ENCODE measurements at places on chromosomes 12 and 14.

DNA sequence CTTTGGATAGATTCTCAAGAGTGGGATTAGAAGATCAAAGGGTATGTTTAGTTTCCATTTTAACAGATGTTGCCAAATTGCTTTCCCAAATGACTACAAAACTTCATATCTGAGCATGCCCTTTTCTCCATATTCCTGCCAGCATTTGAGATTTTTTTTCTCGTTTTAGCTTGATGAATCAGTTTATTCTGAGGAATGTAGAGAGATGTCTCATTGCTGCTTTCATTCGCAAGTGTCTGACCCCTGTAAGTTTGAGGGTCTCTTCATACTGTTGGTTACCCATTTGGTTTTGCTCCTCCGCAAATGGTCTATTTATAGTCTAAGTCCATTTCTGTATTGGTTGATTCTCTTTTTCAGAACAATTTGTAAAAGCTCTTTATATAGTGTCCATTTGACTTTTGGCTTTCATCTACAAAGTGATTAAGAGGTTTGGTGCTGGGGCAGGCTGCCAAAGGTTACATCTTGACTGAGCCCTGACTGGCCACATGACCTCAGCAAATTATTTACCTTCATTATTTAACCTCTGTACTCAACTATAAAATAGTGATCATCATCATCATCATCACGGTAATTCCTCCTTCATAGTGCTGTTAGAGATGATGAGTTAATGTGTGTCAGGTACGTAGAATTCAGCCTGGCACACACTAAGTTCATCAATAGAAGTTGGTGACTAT lies 33.6 kb downstream of the HCAR2 start:
- peak; percentile 55 for DNase-seq

- no peak for DNase-seq
These were observed 206.3 kb upstream of the C14orf180 start for GRCh38 chr14:104373055-104373854.

DNA sequence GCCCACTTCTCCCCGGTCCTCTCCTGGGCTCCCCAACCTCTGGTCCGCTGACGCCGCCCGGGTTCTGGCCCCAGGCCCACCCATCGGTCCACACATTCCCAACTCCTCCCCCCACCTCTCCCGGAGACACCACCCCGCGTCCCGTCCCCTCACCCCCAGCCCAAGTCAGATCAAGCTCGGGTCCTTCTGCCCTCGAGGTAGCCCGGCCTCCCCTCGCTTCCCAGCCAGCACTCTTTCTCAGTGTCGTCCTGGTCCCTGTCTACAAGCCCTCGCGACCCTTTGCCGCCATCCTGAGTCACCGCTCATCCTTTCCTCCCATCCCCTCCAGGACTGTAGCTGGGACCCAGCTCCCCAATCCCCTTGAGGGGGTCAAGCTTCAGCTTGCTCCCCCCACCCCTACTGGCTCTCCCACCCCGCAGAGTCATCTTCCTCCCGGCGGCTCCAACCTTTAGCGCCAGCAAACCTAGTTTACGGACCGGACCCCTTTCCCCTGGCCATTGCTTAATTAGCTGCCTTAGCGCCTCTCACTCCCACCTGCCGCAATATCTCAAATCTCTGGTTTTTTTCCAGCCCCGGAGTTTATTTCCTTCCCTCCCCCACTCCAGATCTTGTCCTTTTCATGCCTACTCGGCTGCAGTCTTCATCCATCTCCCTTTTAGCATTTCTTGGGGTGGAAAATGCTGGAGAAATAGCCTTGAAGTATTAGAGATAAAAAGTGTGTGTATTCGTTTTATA lies 1.1 kb downstream of the PPP4R4 start:
- no peak for DNase-seq

DNA sequence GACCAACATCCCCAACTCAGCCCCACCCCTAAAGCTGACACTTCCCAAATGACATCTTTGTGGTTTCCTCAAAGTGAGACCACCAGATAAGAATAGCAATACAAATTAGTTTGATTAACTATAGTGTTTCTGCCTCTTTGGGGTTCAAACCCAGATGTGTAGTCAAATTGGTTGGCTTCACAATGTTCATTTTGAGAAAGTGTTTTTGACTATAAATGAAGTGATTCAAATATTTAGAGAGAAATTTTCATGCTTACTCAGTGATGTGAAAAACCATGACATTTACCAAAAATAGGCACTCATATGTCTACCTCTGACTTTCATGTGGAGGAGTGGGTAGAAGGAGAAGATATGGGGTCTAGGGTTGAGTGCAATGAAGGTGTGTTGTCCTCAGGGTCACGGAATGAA lies 218.4 kb downstream of the BCAT1 start:
- DNase-seq = no peak

- no peak for DNase-seq
These were observed 22.2 kb downstream of the SFSWAP start for GRCh38 chr12:131732996-131733615.

- DNase-seq = no peak
These were observed 28.5 kb downstream of the FAIM2 start for GRCh38 chr12:49875115-49875720.

GRCh38 chr12:117360551-117361346 lies 677 bp downstream of the NOS1 start:
- DNase-seq = no peak

DNA sequence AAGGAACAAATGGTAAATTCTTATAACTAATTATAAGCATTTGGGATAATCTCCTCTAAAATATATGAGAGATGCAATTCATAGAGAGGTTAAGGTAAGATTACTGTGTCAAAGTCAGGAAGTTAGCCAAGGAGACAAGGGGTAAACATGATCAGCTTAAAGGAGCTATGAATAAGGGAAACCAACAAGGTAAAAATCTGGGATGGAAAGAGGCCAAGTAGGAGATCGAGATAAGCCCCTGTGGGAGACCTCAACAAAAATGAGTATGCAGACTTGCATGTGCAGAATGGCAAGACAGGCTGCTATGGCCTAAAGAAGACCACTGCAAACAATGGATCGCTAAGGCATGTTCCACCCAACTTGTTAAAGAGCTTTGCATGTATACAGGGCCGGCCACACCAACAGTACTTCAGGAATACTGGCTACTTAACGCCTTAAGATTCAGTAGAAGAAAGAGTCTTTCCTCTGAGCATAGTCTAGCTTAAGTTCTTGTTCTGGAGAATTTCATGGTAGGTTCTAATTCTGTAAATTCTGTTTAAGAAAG lies 738.6 kb downstream of the GALC start:
- no peak for DNase-seq

DNA sequence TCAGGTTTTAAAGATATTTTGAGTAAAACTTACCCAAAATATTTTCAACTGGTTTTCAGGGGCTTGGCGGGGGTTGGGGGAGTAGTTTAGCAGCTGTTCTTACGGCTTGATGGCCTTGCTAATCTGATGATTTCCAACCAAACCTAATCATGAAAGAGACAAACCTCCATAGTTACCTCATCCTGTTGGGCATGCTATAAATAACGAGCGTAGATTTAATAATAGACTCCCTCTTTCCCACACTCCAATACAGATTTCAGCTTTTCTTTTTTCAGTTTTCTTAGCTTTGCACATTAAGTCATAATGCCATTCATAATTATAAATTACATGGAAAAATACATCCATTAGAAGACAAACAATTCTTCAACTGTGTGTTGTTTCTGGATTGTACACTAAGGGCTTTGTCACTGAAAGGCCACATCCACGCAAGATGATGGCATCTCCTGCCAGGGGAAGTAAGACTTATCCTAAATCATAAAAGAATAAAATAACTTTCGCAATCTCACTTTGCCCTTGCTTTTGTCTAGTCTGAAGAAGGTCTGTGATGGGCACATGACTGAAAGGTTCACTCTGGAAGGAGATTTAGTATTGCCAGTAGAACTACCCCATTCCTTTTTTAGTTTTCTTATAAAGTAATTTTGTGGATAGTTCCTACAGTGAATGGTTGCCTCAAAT lies 23.2 kb downstream of the ITPR2 start:
- DNase-seq = no peak

- peak; percentile 8 for DNase-seq
These were observed 23.2 kb upstream of the ESRRB start for GRCh38 chr14:76352639-76353281.

- DNase-seq = no peak
These were observed 32.2 kb upstream of the NOS1 start for GRCh38 chr12:117393656-117394055.

DNA sequence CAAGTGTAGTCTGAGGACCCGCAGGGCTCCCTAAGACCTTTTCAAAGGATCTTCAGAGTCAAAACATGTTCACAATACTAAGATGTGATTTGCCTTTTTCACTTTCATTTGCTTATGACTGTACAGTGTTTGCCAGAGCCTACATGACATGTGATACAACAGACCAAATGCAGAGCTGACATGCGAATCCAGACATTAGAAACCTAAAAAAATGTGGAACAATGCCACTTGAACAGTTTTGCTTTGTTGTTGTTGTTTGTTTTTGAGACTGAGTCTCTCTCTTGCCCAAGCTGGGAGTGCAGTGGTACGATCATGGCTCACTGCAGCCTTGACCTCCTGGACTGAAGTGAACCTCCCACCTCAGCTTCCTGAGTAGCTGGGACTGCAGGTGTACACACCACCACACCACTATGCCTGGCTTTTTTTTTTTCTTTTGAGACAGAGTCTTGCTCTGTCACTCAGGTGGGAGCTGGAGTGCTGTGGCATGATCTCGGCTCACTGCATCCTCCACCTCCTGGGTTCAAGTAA lies 5.3 kb upstream of the RAB35 start:
- DNase-seq = no peak

DNA sequence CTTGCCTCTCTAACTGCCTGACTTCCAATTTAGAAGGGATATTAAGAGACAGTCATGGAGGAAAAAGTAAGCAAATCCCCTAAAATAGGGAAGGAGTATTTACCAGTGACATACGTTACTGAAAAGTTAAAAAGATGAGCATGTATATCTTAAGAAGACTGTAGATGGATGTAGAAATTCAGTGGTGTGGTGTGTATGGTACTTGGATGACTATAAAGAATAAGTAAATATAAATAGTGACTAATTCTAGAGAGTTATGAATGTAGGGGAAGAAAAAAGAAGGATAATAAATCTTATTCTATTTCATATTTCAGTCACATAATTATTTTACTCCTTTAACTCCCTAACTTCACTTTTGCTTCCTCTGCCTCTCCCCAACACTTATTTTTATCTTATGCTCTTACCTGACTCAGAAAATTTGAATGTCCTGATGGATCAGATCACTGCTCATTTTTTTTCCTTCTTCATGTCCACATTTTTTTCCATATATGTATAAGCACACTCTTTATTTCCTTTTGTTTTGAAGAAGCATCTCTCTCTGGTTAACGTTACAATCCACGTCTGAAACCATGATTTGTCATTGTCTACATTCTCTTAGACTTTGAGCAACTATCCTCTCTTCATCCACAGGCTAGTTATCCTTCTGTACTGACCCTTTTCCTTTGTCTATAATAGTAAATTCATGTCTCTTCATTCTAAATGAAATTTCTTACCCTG lies 422.7 kb upstream of the SYT1 start:
- DNase-seq = no peak

- peak; percentile 50 for DNase-seq
These were observed 3.6 kb downstream of the UBC start for GRCh38 chr12:124910561-124911478.

DNA sequence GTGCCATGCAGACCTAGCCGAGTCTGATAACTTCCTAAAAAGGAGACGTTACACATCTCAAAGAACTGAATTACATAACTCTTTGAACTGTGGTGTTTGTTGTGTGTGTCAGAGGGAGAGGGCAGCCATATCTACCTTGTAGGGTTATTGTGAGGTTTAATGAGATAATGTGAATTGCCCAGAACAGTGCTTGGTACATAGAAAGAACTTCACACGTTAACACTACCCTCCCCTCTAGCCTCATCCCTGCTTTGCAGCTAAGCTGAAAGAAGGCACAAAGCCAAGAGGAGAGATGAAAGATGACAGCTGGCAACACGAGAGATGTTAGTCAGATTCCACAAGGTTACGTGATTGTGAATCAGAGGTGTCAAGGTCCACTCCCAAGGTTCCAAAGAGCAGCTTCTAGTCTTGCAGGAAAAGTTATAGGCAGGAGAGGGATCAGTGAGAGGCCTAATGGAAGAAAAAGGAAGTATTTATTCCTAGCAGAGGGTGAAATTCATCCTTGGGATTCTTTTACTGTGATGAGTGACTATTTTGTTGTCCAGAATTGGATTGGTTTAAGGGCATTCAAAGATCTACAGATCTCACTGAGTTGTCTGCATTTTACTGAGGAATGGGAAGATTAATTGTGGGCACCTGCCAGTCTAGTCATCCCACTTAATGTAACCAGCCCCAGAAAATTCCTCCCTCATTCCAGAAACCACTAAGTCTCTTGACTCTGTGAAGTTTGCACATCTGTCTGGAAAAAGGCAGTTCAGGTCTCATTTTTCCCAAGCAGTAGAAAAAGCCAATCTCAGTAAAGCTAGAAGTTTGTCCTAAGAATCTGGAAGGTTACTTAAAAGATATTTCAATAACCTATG lies 25.9 kb upstream of the WNK1 start:
- no peak for DNase-seq

- no peak for DNase-seq
These were observed 186.6 kb upstream of the OR4E1 start for GRCh38 chr14:21860172-21860571.

DNA sequence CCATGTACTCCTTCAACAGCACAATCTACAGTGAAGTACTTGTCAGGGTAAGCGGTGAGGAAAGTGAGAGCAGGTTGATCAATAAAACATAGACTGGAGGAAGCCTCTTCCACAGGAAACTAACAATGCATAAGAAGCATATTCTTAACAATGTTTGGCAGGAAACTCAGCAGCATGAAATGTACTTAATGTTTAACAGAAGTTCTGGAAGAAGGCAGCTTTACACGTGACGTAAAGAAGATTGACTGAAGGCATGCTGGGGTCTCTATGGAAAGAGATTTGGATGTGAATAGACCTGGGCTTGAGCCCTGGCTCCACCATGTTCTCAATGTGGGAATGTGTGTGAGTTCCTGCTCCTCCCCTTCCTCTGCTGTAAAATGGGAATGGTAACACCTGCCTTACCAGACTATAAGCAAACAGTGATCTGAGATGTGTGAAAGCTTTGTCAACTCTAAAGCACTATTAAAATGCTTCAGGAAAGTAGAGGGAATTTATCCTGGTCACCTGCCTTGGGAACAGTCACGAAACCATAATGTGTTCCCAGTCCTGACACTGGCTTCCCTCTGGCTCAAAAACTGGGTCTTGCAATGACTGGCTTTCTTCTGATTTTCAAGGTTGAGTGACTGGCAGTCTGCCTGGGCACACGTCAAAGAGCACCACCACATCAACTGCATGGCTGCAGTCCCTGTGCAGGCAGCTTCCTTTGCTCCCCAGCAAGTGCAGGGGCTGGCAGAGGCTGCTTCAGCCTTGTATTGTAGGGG lies 384.6 kb downstream of the APAF1 start:
- no peak for DNase-seq

DNA sequence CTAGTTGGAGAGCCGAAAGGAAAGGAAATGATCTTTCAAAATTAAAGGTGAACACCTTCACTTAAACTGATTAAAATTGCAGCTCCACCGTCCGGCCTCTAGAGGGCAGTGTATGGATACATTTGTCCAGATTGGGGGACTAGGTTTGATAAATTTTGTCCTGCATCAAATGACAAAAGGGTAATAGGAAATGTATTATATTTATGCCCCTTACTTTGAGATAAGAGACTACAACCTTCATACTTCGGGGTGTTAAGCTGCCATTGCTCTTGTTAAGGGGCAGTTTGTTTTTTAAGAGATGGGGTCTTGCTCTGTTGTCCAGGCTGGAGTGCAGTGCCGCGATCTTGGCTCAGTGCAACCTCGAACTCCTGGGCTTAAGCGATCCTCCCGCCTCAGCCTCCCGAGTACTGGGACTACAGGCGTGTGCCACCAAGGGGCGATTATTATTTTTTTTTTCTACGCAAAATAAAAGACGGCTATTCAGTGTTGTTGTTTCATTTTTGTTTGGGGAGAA lies 818 bp upstream of the SUOX start:
- DNase-seq = peak; percentile 71

- no peak for DNase-seq
These were observed 1109.8 kb downstream of the TMTC2 start for GRCh38 chr12:83796531-83796930.
